ENCODE measurements at places on chromosomes 13 and 19. TPM values are rescaled to one million over a fixed set of nuclear protein-coding genes. Genes with fewer than 3 reads are reported as not detected.

GRCh38 chr13:72384186-72384823, 343.1 kb downstream of the MZT1 start:
- no peak overlapping the region for H3K4me3 ChIP-seq
- H3K36me3 ChIP-seq: no peaks in the 10 kb centered on the region
- H3K27me3 ChIP-seq: no peaks in the 10 kb centered on the region
- no peak for DNase-seq
- H3K4me1 ChIP-seq: no peaks in the 10 kb centered on the region
- H3K27ac ChIP-seq: no peak overlapping the region

The INSL3 gene
- total RNA-seq: not detected

The RNF225 gene
- total RNA-seq: not detected

The GPR4 gene
- total RNA-seq: not detected

- H3K27ac ChIP-seq: peak overlapping the region; percentile 99
- DNase-seq: no peak
- no peaks in the 10 kb centered on the region for H3K27me3 ChIP-seq
These were observed 774 bp upstream of the PPP2R1A start for GRCh38 chr19:52188822-52189734.

- H3K36me3 ChIP-seq: peaks cover 10% of the 10 kb centered on the region
- no peaks in the 10 kb centered on the region for H3K4me1 ChIP-seq
- H3K27ac ChIP-seq: no peak overlapping the region
- no peak overlapping the region for H3K4me3 ChIP-seq
These were observed 4.3 kb upstream of the CEACAM19 start for GRCh38 chr19:44666852-44667556.

- H3K4me1 ChIP-seq: peaks cover 9% of the 10 kb centered on the region
- peak overlapping the region; percentile 33 for H3K27ac ChIP-seq
- H3K4me3 ChIP-seq: no peak overlapping the region
- H3K27me3 ChIP-seq: no peaks in the 10 kb centered on the region
These were observed 50.6 kb downstream of the IPO5 start for GRCh38 chr13:98004107-98004506.

GRCh38 chr13:56271686-56272085, 869.0 kb upstream of the PRR20A start:
- H3K36me3 ChIP-seq: no peaks in the 10 kb centered on the region
- no peak for DNase-seq
- no peak overlapping the region for H3K4me3 ChIP-seq
- no peaks in the 10 kb centered on the region for H3K4me1 ChIP-seq
- no peak overlapping the region for H3K27ac ChIP-seq
- no peaks in the 10 kb centered on the region for H3K27me3 ChIP-seq

- H3K4me1 ChIP-seq: peaks cover 15% of the 10 kb centered on the region
- H3K27ac ChIP-seq: peak overlapping the region; percentile 57
- no peak overlapping the region for H3K4me3 ChIP-seq
- no peaks in the 10 kb centered on the region for H3K36me3 ChIP-seq
These were observed 45.8 kb upstream of the RCBTB2 start for GRCh38 chr13:48578516-48579164.

DNA sequence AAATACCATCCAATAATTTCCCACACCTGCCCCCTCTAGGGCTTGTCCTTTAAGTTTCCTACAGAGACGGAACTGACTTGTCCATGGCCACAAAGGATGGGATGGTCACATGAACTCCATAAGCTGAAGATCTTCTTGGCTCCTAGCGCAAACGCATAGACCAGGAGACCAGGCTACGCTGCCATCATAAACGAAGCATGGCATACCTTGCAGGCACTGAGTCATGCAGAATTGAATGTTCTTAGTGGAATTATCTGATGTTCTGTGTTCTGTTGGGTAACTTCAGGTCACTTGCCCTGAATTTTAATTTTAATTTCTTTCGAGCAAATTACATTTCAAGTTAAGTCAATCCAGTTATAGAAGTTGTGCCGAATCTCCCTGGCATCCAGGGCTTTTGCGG, 96.4 kb upstream of the STARD13 start:
- H3K27me3 ChIP-seq: no peaks in the 10 kb centered on the region
- DNase-seq: no peak
- peaks cover 5% of the 10 kb centered on the region for H3K4me1 ChIP-seq

- no peak overlapping the region for H3K4me3 ChIP-seq
- H3K27ac ChIP-seq: no peak overlapping the region
- no peaks in the 10 kb centered on the region for H3K27me3 ChIP-seq
- peaks cover 13% of the 10 kb centered on the region for H3K4me1 ChIP-seq
These were observed 174.2 kb downstream of the KCNRG start for GRCh38 chr13:50189450-50189849.

GRCh38 chr19:10471909-10472308, 31.2 kb downstream of the KEAP1 start:
- no peaks in the 10 kb centered on the region for H3K27me3 ChIP-seq
- no peak overlapping the region for H3K27ac ChIP-seq
- peaks cover 3% of the 10 kb centered on the region for H3K36me3 ChIP-seq
- no peak overlapping the region for H3K4me3 ChIP-seq
- H3K4me1 ChIP-seq: no peaks in the 10 kb centered on the region
- DNase-seq: no peak

The PROZ gene
- total RNA-seq: not detected

The DACT3 gene
- 18.7 TPM for total RNA-seq

The MCF2L gene
- 6.7 TPM for total RNA-seq

The C19orf81 gene
- total RNA-seq: 4.3 TPM

DNA sequence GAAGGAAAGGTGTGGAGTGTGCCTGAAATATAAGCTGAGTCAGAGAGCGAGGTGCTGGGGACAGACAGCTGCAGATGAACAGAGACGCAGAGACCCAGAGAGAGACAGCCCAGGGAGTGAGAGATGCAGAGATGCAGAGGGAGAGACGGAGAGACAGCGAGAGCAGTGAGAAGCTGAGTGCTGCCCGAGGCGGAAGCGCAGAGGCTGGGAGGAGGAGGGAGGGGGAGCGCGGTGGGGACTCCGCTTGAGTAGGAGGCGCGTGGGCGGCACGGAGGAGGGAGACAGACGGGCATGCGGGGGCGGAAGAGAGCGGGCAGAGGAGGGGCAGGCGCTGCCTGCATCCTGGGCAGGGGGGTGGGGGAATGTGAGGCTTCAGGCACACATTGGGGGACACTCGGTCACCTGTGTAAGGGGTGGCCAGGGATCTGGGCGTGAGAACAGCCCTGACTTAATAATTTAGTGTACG, 25.7 kb downstream of the SLC8A2 start:
- peaks cover 16% of the 10 kb centered on the region for H3K4me1 ChIP-seq
- peaks cover 6% of the 10 kb centered on the region for H3K36me3 ChIP-seq
- no peak for DNase-seq
- peak overlapping the region; percentile 31 for H3K4me3 ChIP-seq
- H3K27ac ChIP-seq: no peak overlapping the region

The RGCC gene
- not detected for total RNA-seq

- peak overlapping the region; percentile 92 for H3K4me3 ChIP-seq
- peaks cover 9% of the 10 kb centered on the region for H3K36me3 ChIP-seq
- H3K27me3 ChIP-seq: no peaks in the 10 kb centered on the region
- H3K27ac ChIP-seq: peak overlapping the region; percentile 97
- DNase-seq: no peak
These were observed 3.0 kb downstream of the ANGPTL4 start for GRCh38 chr19:8366961-8367326.

GRCh38 chr13:32515246-32515645, 23.3 kb downstream of the N4BP2L2 start:
- H3K36me3 ChIP-seq: peaks cover 24% of the 10 kb centered on the region
- no peaks in the 10 kb centered on the region for H3K4me1 ChIP-seq
- H3K4me3 ChIP-seq: no peak overlapping the region
- H3K27ac ChIP-seq: no peak overlapping the region

GRCh38 chr13:106047859-106048258, 487.6 kb downstream of the EFNB2 start:
- DNase-seq: no peak
- H3K4me3 ChIP-seq: no peak overlapping the region
- H3K27me3 ChIP-seq: no peaks in the 10 kb centered on the region
- peak overlapping the region; percentile 92 for H3K27ac ChIP-seq

The MAST3 gene
- 10.1 TPM for total RNA-seq

- no peaks in the 10 kb centered on the region for H3K36me3 ChIP-seq
- DNase-seq: no peak
- no peak overlapping the region for H3K4me3 ChIP-seq
- H3K4me1 ChIP-seq: peaks cover 66% of the 10 kb centered on the region
These were observed 138.1 kb downstream of the LACC1 start for GRCh38 chr13:44017756-44018309.

GRCh38 chr19:31264041-31264778, 85.0 kb downstream of the TSHZ3 start:
- H3K4me1 ChIP-seq: peaks cover 23% of the 10 kb centered on the region
- no peaks in the 10 kb centered on the region for H3K27me3 ChIP-seq
- no peak overlapping the region for H3K4me3 ChIP-seq
- no peak overlapping the region for H3K27ac ChIP-seq
- no peak for DNase-seq

The EXOC3L2 gene
- total RNA-seq: 0.37 TPM

DNA sequence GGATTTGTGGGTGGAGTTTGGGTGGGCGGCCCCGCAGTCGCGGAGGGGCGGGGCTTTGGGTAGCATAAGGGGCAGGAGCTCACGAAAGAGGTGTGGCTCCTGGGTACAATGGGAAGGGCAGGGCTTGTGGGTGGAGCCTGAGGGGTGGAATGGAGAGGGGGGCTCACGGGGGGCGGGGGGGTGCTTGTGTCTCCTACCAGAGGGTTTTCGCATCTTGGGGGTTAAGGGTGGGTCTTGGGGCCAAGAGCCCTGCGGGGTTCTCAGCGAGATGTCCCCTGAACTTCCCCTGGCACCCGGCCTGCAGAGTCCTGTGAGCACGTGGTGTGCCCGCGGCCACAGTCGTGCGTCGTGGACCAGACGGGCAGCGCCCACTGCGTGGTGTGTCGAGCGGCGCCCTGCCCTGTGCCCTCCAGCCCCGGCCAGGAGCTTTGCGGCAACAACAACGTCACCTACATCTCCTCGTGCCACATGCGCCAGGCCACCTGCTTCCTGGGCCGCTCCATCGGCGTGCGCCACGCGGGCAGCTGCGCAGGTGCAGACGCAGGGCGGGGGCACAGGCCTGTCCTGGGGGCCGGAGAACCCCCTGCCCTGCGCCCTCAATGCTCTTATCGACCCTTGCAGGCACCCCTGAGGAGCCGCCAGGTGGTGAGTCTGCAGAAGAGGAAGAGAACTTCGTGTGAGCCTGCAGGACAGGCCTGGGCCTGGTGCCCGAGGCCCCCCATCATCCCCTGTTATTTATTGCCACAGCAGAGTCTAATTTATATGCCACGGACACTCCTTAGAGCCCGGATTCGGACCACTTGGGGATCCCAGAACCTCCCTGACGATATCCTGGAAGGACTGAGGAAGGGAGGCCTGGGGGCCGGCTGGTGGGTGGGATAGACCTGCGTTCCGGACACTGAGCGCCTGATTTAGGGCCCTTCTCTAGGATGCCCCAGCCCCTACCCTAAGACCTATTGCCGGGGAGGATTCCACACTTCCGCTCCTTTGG, 5.1 kb downstream of the FSTL3 start:
- peak overlapping the region; percentile 100 for H3K27ac ChIP-seq
- peaks cover 6% of the 10 kb centered on the region for H3K36me3 ChIP-seq
- H3K4me1 ChIP-seq: peaks cover 23% of the 10 kb centered on the region

DNA sequence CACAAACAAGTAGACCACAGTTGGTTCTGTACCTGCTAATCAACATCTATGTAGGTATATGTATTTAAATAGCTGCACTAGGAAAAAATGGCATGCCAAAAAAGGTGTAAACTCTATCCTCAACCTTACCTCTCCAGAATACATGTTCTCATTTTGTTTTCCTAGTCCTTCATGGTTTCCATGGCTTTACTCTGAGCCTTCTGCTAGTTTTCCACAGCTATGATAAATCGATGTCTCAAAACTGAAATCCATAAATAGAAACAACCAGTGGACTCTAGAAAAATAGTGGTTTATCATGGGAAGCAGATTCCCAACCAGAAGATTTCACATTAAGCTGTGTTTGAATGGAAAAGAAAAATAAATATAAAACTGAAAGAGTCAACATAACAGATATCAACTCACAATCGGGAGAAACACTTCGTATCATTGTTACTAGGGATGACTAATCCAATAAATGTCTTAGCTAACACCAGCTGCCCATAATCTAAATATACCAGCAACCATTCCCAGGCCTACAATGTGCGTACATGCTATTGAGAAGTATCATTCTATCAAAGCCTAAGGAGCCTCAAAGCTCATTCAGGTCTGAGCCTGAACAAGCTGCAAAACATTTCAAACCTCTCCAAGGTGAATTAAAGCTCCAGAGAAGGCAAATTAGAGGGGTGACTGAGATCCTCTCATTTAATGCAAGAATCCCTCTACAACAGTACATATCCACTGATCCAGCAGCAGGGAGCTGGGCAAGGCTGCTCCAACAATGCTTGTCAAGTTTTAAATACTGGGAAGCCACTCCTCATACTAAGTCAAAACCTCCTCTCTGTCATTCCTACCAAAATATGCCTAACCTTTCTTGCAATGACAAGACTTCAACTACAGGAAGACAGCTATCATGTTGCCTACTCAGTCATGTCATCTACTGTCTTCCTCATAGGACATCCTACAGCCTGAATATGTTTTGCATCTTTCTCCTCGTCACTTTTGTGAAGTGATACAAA, 90.2 kb downstream of the KCTD12 start:
- no peak overlapping the region for H3K4me3 ChIP-seq
- no peaks in the 10 kb centered on the region for H3K36me3 ChIP-seq
- H3K27ac ChIP-seq: no peak overlapping the region
- peaks cover 9% of the 10 kb centered on the region for H3K4me1 ChIP-seq

- H3K4me3 ChIP-seq: peak overlapping the region; percentile 69
- peaks cover 1% of the 10 kb centered on the region for H3K36me3 ChIP-seq
- H3K27me3 ChIP-seq: no peaks in the 10 kb centered on the region
- H3K27ac ChIP-seq: no peak overlapping the region
- peak; percentile 90 for DNase-seq
- peaks cover 39% of the 10 kb centered on the region for H3K4me1 ChIP-seq
These were observed 804 bp upstream of the MIER2 start for GRCh38 chr19:345320-345879.

GRCh38 chr13:113791226-113791625, 32.2 kb downstream of the TMEM255B start:
- H3K27ac ChIP-seq: no peak overlapping the region
- peaks cover 28% of the 10 kb centered on the region for H3K27me3 ChIP-seq
- H3K36me3 ChIP-seq: no peaks in the 10 kb centered on the region
- H3K4me1 ChIP-seq: no peaks in the 10 kb centered on the region
- DNase-seq: no peak

DNA sequence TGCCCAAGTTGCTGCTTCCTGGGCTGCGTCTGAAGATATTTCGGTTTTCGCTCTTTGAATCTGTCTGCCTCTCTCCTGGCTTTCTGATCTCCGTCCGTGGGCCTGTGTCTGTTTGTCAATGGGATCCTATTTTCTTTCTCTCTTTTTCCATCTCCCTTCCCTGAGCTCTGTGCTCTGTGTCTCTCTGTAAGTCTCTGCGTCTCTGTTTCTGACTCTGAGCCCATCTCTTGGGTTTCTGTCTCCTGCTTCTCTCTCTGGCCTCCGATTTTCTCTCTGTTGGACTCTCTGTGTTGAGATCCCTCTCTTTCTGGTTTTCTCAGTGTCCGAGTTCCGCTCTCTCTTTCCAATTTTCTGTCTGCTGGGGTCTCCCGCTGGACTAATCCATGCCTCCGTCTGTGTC, 1.7 kb downstream of the PRKCG start:
- peaks cover 6% of the 10 kb centered on the region for H3K36me3 ChIP-seq
- peaks cover 29% of the 10 kb centered on the region for H3K27me3 ChIP-seq
- no peak overlapping the region for H3K4me3 ChIP-seq
- peaks cover 6% of the 10 kb centered on the region for H3K4me1 ChIP-seq
- no peak for DNase-seq

- H3K27ac ChIP-seq: no peak overlapping the region
- H3K36me3 ChIP-seq: peaks cover 6% of the 10 kb centered on the region
- no peak for DNase-seq
- peaks cover 10% of the 10 kb centered on the region for H3K4me1 ChIP-seq
- H3K4me3 ChIP-seq: no peak overlapping the region
These were observed 48.7 kb upstream of the GAS6 start for GRCh38 chr13:113912596-113912995.

All from chondrocyte (in vitro differentiated cells).